ENCODE measurements at places on chromosomes 5 and 9.

GRCh38 chr9:114071197-114071795, 6.8 kb downstream of the AMBP start:
- H3K27me3 ChIP-seq = peaks cover 3% of the 10 kb centered on the region
- H3K4me1 ChIP-seq = no peaks in the 10 kb centered on the region
- H3K36me3 ChIP-seq = no peaks in the 10 kb centered on the region
- H3K27ac ChIP-seq = no peak overlapping the region

DNA sequence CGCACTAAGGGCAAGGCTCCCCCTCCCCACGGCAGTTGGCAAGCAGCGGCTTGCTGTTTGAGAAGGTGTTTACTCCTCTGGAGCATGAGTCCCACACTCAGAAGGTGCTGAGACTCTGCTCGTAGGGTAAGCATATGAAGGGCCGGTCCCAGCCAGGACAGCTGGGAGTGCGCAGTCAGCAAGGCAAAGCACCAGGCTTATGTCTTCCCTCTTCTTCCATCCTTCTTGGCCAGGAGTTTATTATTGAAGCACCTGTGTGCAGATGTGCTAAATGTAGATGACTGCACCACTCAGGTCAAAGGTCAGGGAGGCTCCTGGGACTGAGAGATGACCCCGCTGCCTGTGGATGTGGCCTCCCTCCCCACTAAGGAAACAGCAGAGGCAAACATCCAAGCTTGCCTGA, 27.0 kb upstream of the CDKN2AIPNL start:
- H3K4me1 ChIP-seq = peaks cover 21% of the 10 kb centered on the region
- H3K27me3 ChIP-seq = no peaks in the 10 kb centered on the region
- DNase-seq = no peak
- H3K36me3 ChIP-seq = no peaks in the 10 kb centered on the region
- no peak overlapping the region for H3K4me3 ChIP-seq
- no peak overlapping the region for H3K27ac ChIP-seq

GRCh38 chr9:136713550-136713949, 1.2 kb downstream of the DIPK1B start:
- peaks cover 29% of the 10 kb centered on the region for H3K27me3 ChIP-seq
- H3K4me1 ChIP-seq = no peaks in the 10 kb centered on the region
- DNase-seq = no peak
- H3K27ac ChIP-seq = no peak overlapping the region
- H3K36me3 ChIP-seq = no peaks in the 10 kb centered on the region

DNA sequence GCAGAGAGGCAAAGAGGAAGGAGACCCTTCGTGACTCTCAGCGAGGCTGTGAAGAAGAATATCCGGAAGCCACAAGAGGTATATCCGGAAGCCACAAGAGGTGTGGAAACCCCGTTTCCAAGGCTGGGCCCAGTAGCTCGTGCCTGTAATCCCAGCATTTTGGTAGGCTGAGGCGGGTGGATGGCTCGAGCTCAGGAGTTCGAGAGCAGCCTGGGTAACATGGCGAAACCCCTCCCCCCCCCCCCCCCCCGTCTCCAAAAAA, 612 bp upstream of the BBLN start:
- H3K4me3 ChIP-seq = peak overlapping the region; percentile 74
- DNase-seq = peak; percentile 74
- H3K27ac ChIP-seq = peak overlapping the region; percentile 82
- peaks cover 24% of the 10 kb centered on the region for H3K4me1 ChIP-seq

DNA sequence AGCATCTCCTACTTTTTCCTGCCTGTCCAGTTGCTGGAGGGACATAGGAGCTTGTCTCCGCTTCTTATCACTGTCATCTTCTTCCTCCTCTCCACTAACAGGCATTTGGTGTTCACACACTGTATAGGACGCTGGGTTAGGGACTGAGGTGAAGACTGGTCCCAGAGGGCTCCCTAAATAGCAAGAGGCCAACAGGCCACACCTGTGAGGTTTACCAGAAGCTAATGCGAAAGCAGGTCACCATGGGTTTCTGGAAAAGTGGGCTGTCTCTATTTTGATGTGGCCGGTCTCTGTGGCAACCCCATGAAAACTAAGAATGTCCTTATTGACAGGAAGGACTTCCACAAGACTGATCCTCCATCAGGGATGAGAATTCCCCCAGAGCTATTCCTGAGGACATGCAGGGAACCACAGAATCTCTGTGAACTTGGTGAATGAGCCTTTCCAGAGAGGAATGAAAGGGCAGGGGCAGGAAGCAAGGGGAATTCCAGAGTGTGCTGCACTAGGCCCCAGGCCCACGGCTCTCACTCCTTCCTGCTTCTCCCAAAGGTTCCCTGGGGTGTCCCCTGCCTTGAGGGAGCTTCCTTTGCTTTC, 61.7 kb downstream of the DAP start:
- H3K27me3 ChIP-seq = no peaks in the 10 kb centered on the region
- H3K36me3 ChIP-seq = peaks cover 1% of the 10 kb centered on the region
- H3K27ac ChIP-seq = no peak overlapping the region
